ENCODE measurements at places on chromosomes 2 and 18.
A peak's percentile ranks its signal among the peaks of the same experiment; 100 is the strongest.

DNA sequence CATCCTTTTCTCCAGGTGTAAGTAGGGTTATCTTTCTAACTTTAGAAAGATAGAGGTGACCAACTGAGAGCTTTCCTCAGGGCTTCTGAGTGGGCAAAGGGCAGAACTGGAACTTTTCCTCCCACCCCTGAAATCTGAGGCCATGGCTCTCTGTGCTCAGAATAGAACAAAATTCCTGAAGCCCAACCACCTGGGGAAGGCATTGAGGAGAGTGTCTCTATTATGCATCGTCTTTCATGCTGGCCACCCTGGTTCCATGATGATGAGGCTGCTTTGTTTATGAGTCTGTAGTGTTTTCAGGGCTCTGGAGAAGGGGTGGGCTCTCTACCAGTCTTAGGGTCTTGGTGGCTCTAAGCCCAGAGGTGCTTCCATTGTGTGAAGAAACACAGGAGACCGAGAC is 30.7 kb upstream of the IL1R1 start:
- DNase-seq, result peak; percentile 31

DNA sequence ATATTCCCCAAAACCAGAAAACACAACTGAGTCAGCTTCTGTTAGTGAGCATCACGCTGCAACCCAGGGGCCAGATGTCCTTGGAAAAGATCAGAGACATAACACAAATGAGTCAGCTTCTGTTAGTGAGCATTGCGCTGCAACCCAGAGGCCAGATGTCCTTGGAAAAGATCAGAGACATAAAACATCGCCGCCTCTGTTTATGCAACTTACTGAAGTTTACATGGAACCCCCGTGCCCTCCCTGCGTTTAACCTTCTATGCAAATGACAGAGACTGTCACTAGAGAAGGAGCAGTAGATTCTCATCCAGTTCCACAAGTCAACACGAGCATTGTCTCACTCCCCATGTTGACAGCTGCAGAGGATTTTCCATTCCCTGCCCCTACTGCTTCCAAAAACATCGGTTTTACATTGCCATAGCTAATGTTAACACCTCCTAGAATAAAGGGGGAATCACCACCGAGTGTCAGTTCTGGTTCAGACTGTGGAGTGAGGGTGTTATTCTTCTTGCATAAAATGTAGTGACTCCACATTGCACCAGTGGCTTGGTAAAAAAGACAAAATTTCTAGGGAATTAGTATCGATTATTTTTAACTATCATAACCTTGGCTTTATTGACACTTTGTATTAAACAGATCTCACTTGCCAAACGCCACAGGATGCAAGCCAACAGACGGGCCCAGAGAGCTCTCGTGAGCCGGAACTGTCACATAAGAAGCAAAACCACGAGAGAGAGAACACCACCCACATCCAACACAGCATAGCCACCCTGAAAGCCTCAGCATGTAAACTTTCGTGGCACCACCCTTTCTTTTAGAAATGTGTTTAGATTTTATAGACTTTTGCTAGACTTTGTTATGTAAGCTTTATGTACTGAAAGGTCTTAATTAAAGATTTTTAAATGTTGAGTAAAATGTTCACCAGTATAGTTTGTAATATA is 87.7 kb downstream of the SH3YL1 start:
- DNase-seq, result no peak

GRCh38 chr2:49687918-49688317 is 533.6 kb upstream of the FSHR start:
- peak; percentile 15 for DNase-seq

- no peak for DNase-seq
Measured at GRCh38 chr2:45849491-45850283, 198.2 kb downstream of the PRKCE start.

- DNase-seq, result no peak
Measured at GRCh38 chr18:49611316-49611715, 49.5 kb downstream of the LIPG start.

DNA sequence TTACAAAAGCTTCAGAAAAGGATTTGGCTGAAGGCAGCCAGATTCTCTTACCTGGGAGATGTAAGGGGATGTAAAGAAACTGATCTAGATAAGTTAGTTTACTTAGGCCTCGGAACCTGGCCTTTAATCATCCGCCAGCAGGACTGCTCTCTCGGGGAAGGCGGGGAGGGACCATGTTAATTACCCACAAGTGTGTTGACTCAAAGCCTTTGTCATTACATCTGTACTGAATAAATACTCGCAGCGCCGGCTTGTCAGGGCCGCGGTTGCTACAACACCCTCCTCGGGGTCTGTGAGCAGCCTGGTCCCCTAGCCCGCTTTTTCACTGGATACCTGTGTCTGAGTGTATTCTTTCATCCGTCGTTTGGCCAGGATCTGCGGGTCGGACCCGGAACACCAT is 6.7 kb downstream of the CHMP3 start:
- no peak for DNase-seq

DNA sequence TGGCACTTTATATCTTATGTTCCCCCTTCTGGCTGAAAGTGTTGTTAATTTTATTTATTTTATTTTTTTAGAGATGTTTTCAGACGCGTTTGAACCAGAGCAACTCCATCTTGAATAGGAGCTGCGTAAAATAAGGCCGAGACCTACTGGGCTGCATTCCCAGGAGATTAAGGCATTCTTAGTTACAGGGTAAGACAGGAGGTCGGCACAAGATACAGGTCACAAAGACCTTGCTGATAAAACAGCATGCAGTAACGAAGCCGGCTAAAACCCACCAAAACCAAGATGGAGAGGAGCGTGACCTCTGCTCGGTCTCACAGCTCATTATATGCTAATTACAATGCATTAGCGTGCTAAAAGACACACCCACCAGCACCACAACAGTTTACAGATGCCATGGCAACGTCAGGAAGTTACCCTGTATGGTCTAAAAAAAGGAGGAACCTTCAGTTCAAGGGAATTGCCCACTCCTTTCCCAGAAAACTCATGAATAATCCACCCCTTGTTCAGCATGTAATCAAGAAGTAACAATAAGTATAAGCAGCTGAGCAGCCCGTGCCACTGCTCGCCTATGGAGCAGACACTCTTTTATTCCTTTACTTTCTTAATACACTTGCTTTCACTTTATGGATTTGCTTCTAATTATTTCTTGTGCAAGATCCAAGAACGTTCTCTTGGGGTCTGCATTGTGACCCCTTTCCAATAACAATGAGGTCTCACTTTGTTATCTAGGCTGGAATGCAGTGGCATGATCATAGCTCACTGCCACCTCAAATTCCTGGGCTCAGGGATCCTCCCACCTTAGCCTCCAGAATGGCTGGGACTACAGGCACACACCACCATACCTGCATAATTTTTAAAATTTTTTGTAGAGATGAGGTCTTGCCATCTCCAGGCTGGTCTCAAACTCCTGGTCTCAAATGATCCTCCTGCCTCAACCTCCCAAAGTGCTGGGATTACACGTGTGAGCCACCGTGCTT is 55.9 kb downstream of the CACNB4 start:
- DNase-seq, result no peak

DNA sequence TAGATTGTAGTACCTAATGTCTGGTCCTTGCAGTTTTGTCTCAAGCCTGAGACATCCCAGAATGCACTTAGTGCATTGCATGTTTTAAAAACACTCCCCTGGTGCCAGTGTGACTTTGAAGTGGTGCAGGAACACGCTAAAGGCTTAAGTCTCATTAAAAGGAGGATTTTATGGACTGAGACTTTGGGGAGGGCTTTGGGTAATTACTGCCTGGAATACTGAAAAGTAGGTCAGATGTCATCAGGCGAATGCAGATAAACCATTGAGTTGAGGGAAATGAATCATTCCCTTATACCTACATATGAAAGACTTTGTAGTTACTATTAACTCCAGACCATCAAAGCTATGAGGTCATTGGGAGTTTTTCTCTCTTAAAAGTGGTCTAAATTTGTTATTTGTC is 3.0 kb upstream of the OSBPL1A start:
- peak; percentile 48 for DNase-seq

DNA sequence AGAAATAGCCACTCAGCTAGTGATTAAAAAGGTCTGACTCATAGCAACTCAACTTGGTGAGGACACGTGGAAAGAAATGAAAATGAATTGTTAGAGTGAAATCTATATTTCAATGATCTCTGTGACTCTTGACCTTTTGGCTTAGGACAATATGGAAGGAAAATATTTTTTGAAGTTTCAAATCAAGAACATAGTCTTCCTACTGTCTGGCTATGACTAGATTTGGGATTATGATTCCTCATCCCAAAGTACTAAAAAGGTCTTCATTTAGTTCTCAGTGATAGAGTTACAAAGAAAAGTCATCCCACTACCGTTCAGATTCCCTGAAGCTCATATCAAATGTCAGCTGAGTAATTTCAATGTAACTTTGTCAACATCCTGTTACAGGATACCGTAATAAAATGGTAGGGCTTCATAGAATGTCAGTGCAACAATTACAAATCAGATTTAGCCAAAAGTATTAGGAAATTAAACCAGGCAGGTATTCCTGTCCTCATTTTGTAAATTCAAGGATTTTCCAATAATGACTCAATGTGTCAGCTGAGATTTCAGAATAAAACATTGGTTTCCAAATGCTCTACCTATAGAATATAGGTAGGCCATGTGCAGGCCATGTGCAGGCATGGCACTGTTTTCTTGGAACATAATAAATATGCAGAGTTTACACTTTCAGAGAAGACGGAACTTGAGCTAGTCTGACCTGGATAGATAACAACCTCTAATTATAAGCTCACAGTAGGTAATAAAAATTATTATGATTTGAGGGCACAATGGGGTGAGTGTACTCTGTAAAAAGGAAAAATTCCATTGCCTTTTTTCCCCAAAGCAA is 36.0 kb downstream of the ANKRD29 start:
- peak; percentile 41 for DNase-seq

- DNase-seq, result no peak
Measured at GRCh38 chr18:23340661-23341060, 112.4 kb upstream of the RIOK3 start.

DNA sequence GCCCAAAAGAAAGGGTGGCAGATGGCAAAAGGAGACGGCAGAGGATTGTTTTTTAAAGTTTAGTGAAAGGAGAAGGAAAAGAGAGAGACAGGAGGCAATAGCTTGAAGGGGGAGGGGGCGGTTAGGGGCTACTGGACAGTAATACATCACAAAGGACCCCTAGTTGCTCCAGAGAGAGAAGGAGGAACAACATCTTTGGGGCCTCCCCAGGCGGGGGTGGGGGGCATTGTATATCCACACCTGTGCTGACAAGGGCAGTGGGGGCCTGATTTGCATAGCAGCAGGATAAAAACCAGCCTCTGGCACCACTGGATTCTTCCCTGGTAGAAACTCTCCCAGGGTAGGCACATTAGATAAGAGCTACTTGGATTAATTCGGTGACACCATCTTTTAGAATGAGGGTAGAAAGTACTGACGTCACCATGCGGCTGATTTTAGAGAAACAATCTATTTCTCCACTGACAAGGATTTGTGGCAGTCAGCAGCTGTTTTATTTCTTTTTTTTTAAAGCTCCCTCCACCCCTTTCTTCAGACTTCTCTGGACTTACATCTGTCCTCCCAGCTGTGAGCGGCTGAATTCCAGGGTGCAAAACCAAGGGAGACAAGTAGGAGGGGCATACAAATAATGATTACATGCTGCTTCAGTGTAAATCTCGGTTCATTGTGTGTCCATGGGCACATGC is 199.8 kb upstream of the NRP2 start:
- no peak for DNase-seq

DNA sequence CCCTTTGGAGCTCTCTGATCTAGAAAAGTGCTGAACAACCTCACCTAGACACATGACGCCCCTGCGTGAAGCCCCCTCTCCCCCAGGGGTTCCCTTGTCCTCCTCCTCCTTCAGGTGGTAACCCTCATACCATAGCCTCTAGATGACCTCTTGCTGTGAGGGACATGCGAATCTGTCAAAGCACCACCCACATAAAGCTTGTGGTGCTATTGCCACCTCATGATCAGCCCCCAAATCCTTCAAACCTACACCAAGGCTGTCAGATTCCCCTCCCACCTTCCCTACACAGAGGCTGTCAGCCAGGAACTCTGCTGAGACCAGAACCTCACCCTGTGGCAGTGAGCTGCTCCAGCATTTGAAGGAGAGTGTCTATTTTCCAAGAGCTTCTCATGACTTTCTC is 43.1 kb upstream of the TEX51 start:
- DNase-seq, result no peak

- DNase-seq, result no peak
Measured at GRCh38 chr2:239557516-239557915, 156.7 kb upstream of the HDAC4 start.

DNA sequence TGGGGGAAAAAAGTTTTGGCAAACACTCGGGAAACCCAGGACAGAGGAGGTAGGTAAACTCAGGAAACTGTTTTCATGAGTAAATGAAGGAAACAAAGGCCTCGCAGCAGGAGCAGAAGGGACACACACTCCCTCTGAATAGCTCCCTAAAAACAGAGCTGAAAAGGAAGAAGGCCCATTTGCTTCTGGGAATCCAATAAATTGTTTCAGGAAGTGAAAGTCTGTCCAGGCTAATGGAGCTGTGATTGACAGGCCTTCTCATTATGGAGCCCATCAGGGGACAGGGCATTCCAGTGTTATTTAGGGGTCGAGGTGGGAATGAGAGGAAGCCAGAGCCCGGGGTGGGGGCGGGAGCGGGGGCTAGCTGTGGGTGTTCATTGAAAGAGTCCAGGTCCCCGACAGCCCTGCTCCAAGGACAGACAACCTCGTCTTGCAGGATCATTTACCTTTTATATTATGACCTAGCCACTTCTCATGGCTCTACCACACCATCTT is 81.2 kb downstream of the GBX2 start:
- DNase-seq, result no peak

GRCh38 chr2:121167411-121167810 is 117.6 kb downstream of the TFCP2L1 start:
- DNase-seq, result no peak

DNA sequence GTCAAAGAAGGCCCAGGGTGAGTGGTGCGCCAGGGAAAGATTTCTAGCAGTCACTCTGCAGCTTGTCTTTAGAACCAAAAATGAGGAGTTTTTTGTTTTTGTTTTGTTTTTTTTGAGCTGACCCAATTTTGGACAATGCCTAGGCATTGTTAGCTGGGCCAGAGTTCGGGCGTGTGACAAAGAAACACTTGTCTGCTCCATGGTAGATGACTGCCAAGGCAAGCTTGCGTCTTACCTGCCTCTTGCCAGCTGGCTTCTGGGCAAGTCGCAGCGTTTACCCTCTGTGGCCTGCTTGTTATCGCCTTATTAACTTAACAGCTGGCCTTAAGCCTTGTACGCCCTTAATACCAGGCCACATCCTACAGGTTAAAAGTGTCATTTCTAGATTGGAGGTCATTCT is 114.3 kb downstream of the GALNT1 start:
- no peak for DNase-seq

Measured in kidney glomerular epithelial cell (primary cell).